ENCODE measurements at places on chromosomes 1 and 21.
A peak's percentile ranks its signal among the peaks of the same experiment; 100 is the strongest.

- DNase-seq = no peak
Measured at GRCh38 chr1:57131701-57132394, 166.0 kb upstream of the C8B start.

GRCh38 chr1:55931081-55931940 lies 648.1 kb downstream of the PLPP3 start:
- no peak for DNase-seq

- no peak for DNase-seq
Measured at GRCh38 chr1:36208978-36209703, 15.1 kb upstream of the THRAP3 start.

DNA sequence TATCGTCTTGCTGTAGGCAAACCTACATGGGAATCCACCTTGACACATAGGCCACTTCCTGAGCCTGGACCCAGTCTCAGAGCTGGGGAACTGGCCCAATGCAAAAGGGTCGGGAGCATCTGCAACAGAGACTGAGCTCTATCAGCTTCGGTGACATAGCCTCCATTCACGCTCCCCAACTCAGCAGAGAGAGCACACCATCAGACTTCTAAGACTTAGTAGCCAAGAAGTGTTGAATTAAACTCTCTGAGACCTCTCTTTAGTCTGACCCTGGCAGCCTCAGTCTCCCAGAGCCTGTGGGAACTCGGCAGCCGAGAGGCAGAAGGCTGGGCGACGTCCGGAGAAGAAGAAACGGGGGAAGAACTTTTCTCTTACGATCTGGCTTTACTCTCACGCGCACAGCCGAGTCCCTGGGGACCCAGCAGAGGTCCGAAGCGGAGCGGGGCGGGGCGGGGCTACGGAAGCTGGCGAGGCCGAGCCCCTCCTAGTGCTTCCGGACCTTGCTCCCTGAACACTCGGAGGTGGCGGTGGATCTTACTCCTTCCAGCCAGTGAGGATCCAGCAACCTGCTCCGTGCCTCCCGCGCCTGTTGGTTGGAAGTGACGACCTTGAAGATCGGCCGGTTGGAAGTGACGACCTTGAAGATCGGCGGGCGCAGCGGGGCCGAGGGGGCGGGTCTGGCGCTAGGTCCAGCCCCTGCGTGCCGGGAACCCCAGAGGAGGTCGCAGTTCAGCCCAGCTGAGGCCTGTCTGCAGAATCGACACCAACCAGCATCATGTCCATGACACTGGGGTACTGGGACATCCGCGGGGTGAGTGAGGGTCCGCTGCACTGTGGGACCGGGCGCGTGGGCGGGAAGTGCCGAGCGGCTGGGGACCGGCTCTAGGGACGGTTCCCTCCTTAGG lies at the start of gene GSTM4:
Gene GSTM4, plus strand, starts transcription at position 485 of the 905 bp plus-strand sequence. Its CDS starts 291 bp downstream, at position 776.
- peak; percentile 62 for DNase-seq

GRCh38 chr1:1090424-1091343 lies 16.6 kb upstream of the RNF223 start:
- no peak for DNase-seq

DNA sequence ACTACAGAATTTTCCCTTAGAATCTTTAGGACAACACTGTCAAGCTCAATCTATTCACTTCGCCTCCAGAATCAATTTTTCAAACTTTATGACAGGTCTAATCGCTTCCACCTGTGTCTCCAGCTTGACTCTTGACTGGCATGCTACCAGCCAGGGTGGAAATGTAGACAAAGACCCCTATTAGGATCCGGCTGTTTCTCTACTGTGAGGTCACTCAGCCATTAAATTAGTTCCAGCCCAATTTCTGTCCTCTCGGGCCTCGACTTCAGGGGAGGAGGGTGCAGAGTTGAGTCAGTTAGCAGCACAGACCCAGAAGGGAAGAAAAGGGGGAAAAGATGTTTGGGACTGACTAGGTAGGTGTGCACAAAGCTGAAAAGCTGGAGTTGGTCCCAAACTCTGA lies 78.5 kb downstream of the HLCS start:
- DNase-seq = no peak

GRCh38 chr1:60969971-60970509 lies 112.3 kb upstream of the NFIA start:
- DNase-seq = peak; percentile 18

GRCh38 chr1:226533220-226533619 lies 15.3 kb upstream of the STUM start:
- DNase-seq = no peak

- no peak for DNase-seq
Measured at GRCh38 chr1:224486801-224487583, 52.4 kb upstream of the WDR26 start.

GRCh38 chr1:29467989-29468900 lies 231.9 kb downstream of the PTPRU start:
- DNase-seq = no peak

DNA sequence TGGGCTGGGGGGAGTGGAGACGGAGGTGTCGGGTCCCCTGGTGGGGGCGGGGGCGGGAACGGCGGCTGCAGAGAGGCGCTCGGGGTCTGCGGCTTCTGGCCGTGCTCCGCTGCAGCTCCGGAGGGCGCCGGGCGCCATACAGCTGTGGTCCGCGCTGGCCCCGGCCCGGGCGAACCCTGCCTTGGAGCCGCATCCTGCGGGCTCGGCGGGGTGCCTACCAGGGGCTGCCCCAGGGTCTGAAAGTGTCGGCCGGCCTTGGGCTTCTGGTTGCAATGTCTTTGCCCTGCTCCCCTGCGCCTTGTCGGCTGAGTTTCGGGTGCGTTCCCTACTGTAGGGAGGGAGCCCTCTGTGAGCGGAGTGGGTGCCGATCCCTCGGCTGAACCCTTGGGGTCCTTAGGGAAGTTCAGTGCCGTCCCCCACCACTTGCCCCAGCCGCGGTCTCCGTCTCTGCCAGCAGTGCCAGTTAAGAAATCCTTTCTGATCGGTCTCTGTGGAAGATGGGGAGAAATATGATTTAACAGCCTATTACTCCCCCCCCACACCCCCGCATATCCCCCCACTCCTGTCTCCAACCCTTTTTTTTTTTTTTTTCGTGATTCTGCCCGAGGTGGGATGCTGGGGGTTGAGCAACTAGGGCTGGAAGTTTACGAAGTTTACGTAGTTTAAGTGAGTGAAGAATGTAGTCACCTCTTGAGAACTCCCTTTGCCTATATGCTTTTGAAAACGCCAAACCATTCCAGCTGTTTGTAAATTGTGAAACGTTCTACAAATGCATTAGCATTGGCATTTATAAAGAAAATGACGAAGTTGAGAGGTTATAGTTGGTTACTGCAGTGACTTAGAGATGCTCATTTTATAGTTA lies 588 bp downstream of the NEXN start:
- no peak for DNase-seq

- no peak for DNase-seq
Measured at GRCh38 chr1:1990222-1990621, 13.4 kb downstream of the CFAP74 start.

DNA sequence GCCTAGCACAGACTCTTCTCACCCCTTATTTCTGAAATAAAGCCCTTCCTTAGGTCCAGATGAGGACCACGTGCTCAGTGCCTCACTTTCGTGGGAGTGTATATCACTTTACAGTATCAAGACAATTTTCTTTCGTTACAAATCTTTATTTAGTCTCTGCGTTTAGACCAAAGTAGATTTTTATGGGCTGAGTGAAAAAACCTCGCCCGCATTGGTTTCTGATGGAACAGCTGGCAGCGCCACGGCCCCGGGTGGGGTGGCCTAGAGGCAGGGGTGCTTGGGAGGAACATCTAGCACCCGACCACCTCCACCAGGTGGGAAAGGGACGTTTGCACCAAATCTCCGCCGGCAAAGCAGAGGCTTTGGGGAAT lies 7.6 kb downstream of the SIM2 start:
- DNase-seq = no peak

GRCh38 chr1:21324368-21325141 lies 34.3 kb upstream of the ECE1 start:
- DNase-seq = peak; percentile 51

GRCh38 chr21:26877018-26877417 lies 31.8 kb upstream of the ADAMTS1 start:
- DNase-seq = no peak

DNA sequence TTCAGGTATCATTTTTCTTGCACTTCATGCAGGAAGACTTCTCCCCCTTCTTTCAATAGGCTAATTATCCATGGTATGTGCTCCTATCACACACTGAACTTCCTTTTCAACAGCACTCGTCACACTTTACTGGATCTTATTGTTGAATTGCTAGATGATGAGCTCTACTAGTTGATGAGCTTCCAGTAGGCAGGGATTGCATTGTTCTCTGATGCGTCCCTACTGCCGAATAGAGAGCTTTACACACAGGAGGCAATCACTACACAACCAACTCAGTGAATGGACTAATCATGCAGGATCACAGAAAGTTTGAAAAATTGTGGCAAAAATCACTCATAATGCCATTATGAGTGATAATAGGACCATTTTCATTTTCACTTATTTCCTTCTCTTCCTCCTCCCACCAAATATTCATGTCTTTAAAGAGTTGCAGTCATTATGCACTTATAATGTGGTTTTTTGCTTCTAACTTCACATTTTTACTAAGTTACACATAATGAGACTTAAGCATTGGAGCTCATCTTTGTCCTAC lies 128.1 kb upstream of the ZNF648 start:
- DNase-seq = no peak

GRCh38 chr1:169321539-169321938 lies 46.1 kb downstream of the NME7 start:
- no peak for DNase-seq

- DNase-seq = peak; percentile 48
Measured at GRCh38 chr1:109091078-109091838, 694 bp downstream of the TMEM167B start.

DNA sequence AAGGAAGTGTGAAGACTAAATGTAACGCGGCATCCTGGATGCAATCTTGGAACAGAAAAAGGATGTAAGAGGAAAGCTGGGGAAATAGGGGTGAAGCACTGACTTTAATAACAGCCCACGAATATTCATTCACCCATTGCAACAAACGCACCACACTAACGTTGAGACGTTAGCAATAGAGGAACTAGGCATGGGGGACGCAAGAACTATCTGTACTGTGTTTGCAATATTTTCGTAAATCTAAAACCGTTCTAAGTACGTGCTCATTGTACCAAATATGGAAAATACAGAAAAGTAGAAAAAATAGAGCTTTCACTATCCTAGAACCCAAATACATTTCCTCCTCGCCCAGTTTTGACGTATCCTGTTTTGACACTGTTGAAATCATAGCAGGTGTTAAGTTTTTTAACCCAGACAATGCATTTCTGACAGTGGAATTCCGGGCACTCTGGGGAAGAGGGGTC lies 3.9 kb downstream of the LAPTM5 start:
- DNase-seq = no peak

- DNase-seq = no peak
Measured at GRCh38 chr1:70828177-70828576, 219.4 kb downstream of the PTGER3 start.

DNA sequence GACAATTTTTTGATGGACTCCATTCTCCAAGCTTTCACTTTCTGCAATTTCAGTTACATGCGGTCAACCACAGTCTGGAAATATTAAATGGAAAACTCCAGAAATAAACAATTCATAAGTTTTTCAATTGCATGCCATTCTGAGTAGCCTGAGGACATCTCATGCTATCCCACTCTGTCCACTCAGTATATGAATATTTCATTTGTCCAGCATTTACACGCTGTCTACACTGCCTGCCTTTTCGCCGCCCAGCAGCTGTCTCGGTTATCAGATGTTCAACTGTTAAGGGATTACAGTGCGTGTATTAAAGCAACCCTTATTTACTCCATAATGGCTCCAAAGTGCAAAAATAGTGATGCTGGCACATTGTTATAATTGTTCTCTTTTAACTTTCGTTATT lies 116.3 kb downstream of the ADSS2 start:
- no peak for DNase-seq

DNA sequence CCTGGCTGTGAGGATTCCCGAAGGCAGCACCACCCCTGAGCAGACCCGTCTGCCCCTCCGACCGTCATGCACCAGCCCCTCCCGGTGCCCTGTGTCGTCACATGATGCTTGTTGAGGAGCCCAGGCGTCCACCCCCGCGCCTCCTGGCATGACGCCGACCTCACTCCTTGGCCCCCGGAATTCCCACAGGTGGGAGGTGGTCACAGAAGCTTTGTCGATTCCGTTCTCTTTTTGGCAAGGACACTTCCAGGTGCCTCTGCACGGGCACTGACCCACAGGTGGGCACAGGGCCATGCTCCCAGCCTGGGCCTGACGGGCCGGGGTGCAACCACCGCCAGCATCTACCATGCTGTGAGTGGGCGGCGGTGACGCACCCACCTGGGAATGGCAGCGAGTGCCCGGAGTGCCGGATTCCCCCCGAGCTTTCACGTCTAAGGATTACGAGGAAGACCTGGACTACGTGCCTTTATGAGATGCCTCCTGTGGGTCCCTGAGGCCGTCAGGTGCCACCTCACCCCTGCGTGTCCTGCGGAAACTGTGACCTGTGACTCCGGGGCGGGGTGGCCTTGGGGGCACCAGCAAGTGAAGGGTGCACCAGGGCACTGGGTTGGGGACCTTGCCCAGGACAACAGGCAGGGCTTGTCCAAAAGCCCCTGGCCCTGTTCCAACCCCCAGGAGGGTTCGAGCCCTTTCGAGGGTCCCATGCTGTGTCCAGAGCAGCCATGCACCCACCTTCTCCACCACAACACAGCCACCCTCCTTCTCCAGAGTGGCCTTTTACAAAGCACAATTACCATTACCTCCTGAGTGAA lies 31.4 kb upstream of the COL6A1 start:
- DNase-seq = no peak

DNA sequence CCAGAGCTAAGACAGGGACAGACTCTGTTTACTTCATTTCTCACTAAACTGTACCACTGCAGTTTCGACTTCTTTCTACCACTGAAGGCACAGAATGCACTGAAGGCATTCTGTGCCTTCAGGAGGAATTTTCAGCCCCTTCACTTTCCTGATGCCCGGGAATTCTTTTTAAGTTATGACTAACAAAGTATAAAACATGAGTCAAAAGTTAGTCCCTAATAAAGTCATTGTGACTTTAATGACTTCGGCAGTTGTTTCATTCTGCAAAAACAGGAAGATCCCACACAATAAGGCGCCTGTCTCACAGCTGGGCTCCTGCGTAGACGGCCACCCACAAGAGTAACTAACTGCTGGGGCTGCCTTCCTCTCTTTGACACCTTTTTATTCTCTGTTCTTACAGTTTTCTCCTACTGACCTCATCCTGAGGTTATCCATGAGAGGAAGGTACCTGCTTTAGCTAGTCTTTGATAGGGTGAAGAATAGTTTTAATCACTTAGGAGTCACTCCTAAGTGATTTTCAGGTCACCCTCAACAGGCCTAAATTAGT lies 183.9 kb upstream of the SGIP1 start:
- no peak for DNase-seq

DNA sequence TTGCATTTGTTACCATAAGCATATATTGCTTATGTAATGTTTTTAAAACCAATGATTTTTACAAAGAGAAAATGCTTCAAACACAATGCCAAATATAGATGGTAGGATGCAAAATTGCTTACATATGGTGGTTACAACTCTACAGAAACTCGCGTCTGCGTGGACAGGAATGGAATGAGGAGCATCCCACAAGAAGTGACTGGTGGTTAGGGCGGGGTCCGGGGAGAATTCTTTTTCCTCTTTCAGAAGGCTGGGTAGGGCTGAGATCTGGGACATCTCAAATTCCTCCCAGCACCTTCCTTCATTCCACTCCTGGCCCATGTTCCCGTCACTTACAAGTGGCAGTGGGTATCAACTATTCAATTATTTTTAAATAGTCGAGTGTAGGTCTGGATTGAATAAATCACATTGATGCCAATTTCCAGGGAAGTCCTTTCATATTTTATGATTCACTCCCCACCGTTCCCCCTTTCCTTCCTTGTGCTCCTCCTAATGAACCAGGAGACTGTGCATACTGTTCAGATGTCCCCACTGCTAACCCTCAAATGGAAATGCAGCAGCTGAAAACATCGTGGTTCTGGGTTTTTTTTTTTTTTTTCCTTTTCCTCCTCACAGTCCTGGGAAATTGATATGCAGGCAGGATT lies 174.5 kb upstream of the POU3F1 start:
- DNase-seq = no peak

Measured in T47D (cell line).